ENCODE measurements at places on chromosomes 11 and 22.

DNA sequence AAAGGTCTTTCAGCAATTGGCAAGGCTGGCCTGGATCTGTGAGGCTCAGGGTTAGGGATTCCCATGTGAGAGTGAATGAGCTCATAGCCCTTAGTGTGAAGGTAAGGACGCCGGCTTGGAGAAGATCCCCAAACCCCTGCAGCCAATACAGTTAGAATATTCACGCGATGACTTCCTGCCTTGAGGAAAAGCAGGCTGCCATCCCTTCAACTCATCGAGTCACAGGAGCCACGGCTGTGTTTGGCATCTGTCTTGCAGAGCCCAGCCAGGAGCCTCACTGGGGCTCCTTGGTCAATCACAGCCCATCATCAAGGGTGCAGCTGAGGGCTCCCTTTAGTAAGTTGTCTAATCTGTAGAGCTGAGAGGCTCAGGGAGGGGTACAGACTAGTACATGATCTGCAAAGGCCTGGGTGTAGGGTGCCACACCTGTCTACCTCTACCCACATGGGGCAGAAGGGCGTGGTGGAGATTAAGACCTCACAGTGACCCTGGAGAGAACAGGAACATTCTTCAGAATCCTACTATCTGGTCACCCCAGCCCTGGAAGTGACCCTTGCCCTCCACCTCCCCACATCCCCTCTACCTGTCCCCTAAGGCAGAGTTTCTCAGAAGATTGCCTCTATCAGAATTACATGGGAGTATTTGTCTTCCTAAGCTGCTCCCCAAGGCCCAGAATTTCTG lies 18.5 kb downstream of the IL10RA start:
- DNase-seq: no peak

GRCh38 chr22:26970809-26971394 lies 313.5 kb downstream of the MIAT start:
- DNase-seq: no peak

- no peak for DNase-seq
Measured at GRCh38 chr11:67289651-67290479, 762 bp downstream of the ANKRD13D start.

DNA sequence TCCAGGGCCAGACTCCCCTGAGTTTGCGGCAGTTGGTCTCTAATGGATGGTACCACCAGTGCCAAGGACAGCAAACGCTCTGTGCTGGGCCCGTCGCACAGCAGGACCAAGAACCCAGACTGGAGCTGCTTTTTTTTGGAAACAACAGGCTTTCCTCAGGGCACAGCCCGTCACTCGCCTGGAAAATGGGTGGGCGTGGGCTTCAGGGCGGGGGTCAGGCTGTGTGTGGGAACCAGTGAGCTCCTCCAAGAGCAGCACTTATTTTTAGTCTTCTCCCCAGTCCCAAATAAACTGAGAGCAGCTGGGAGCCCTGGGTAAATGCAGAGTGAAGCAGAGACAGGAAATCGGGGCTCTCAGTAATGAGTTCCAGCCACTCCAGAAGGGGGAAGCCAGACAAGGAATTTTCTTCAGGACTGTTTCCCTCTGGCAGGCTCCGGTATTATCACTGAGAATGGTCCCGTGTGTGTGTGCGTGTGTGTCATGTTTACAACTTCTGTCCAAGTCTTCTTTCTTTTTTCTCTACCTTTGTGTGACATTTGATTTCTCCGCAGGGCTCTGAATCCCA lies 63.0 kb downstream of the PPFIBP2 start:
- DNase-seq: no peak

DNA sequence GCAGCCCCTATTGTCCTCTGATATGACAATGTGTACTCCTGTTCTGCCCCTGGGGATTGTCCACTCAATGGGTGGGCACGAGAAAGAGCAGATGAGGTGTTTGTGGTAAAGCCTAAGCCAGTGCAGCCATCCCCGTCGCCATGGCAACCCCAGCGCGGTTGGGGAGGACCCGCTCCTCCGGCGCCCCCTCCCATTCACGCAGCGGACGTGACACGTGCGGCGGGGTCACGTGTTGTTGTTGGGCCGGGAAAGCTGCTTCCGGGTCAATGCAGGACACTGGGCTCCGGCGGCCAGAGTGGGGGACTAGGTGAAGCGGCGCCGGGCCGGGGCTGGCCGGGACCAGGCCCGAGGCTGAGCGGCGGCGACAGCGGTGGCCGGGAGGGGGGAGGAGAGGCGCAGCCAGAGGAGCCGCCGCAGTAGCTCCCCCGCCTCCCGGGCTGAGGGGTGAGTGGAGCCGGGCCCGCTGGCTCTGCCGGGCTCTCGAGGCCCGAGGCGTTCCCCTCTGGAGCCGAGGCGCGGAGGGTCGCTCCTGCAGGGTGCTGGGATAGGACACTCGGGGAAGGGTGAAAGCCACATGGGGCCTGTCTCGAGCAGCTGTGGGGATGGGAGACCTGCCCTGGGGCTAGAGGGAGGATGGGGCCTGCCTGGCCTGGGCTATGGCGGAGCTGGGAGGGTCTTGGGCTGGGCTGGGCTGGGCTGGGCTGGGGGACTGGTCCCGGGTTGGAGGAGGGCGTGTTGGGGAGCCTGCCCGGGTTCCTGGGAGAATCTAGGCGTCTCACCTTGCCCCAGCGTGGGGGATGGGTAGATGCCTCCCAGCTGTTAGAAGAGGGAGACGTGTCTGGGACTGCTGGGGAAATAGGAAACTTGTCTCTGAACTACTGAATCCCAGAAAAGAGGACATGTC lies at the start of gene TBCEL:
TSS of gene TBCEL (plus strand) at position 255 of the 904 bp plus-strand sequence. CDS start 21,589 bp downstream, outside the sequence.
- peak; percentile 87 for DNase-seq

DNA sequence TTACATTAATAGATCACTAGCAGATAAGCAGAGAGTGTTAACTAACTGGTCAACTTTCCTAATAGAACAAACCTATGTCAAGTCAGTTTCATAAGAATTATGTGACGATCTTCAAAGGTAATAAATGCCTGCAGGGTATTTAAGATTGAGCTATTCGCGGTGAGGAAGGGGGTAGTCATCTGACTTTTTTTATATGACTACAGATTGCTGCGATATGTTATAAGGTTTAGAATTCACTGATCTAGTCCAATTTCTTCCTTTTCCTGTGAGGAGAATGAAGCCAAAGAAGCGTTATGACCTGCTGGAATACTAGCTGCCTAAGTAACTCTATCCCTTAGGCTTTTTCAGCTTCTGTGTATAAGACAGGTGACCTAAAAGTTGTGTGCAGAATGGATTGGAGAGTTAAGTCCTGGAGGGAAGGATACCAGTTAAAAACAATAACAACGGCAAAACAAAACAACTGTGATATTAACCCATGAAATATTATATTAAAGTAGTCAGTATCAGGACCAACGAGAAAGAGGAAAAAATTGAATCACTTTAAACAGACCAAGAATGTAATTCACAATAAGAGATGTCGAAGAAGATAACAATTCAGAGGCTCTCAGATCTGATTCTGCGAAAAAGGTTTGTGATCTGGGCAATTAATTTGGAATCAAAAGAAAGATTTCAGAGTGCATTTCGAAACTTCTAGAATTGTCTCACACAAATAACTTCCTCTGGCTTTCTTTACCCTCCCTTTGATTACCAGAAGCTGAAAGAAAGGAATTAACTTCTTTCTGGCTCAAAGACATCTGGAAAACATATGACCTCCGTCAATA lies 630 bp downstream of the CASP4 start:
- DNase-seq: peak; percentile 17

DNA sequence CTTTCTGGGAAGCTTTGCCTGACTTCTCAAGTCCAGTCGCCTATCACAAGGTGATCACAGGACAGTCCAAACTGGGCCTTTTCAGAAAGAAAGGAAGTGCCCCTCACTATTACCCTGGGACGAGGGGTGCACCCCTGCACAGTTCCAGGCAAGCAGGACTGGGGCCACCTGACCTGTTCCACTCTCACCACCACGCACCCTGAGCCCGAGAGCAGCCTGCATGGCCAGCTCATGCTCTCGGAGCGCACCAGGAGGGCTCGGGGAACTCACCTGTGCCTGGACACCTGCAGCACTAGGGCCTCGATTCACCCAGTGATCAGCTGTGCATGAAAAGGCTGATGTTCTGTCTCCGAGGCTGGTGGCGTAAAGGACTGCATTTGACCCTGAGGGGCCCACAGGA lies 12.8 kb upstream of the FGF4 start:
- no peak for DNase-seq

DNA sequence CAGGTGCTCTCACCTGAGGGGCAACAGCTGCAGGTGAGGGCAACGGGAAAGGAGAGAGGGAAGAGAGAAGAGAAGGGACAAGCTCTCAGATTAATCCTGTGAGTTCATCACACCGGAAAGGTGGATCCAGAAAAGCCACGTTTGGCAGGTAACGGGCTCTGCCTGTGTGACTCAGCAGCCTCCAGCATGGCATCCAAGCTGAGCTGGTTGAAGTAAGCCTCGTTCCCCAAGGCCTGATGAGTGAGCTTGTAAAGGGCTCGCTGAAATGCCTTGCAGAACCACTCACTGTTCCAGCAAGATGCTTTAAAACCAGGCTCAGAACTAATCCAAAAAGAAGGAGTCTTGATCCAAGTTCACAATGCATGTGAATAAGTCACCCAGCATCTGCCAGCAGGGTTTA lies 206.9 kb upstream of the TMEM45B start:
- DNase-seq: no peak

Data from hematopoietic multipotent progenitor cell treated with erythropoietin and hydrocortisone succinate and interleukin-3 and kit ligand, for 8 days (in vitro differentiated cells).